ENCODE measurements at places on chromosomes 12 and 14.

DNA sequence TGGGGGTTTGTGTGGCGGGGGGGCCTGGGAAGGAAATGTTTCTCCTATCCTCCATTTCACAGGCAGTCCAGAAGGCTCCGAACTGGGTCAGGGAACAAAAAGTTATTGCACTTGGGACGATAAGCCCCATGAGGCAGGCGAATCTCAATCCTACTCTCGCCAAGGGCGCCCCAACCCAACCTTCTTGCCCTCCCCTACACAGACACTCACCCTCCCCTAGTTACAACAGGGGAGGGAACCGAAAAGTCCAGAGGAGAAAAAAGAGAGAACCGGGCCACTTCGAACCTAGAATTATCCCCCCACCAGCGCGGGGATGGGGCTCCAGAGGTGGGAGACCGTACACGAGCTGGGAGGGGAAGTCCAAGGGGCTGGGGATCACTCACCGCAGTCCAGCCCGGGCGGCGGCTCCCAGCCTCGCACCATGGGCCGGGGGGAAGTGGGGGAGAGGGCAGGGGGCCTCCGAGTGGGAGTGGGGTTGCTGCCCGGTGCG lies 357 bp downstream of the HOMEZ start:
- DNase-seq = no peak

GRCh38 chr12:128810182-128811127 lies 13.3 kb downstream of the SLC15A4 start:
- DNase-seq = no peak

DNA sequence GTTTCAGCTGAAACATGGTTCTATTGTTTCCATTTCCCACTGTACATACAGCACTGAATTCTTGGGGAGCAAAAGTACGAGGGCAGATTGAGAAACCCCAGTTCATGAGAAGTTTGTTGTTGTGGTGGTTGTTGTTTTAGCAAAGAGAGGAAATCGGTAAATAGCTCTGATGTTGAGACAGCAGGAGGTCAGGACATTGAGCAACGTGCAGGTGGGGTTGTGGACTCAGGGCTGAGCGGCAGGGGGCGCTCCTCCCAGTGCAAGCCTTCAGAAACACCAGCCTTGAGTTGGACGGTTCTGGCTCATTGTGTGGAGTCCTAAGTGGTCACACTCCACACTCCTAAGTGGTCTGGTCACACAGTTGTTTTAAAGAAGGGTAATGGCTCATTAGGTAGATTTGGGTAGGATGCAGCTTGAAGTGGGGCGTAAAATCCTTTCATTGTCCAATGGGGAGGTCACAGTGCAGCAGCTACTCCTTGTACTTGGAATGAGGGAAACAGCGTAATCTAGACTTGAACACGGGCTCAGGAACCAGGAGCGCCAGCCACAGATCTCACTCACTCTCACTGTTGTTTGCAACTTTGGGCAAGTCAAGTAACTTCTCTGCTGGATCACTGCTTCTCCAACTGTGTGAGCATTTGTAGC lies 14.5 kb upstream of the PWP1 start:
- no peak for DNase-seq

DNA sequence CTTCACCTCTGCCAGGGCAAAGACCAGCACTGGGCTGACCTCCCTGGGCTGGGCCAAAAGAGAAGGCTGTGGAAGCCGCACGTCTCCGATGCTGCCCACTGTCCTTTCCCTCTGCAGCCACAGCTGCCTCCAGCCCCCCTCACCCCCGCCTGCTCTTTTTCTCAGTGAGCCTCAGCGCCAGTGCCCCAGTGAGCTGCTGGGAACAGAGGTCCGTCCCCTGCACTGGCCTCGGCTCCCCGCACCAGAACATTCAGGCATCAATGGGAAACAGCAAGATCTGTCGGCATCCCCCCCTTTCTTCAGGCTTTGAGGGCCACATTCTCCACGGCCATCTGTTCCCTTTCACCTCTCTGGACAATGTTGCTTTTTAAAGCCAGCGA lies 398.1 kb downstream of the ZFP36L1 start:
- no peak for DNase-seq

DNA sequence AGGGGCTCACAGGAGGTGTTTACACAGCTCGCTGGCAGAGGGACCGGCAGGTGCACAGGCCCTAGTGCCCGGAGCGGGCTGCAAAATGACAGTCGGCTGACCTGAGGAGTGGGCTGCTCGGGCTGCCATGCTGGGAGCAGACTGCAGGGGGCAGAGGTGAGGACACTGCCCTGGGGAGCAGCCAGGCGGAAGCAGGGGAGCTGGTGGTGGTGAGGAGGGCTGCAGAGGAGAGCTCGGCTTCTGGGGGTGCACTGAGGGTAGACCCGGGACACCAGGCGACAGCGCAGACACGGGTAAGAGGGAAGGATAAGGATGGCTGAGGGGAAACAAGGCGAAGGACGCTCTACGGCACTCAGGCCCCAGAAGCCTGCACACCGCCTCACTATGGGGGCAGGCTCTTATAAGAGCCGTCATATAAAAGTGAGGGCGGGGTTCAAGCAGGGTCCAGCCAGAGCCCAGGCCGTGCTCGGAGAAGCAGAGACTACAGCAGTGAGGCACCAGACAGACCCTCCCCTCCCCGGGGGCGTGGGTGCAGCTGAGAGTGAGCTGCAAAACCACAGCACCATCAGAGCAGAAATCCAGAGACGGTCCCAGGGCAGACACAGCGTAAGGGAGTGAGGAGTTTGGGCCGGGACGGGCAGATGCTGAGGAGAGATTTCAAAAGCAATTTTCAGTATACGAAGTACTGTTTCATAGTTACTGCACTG lies 62.5 kb downstream of the CCDC88C start:
- DNase-seq = no peak

DNA sequence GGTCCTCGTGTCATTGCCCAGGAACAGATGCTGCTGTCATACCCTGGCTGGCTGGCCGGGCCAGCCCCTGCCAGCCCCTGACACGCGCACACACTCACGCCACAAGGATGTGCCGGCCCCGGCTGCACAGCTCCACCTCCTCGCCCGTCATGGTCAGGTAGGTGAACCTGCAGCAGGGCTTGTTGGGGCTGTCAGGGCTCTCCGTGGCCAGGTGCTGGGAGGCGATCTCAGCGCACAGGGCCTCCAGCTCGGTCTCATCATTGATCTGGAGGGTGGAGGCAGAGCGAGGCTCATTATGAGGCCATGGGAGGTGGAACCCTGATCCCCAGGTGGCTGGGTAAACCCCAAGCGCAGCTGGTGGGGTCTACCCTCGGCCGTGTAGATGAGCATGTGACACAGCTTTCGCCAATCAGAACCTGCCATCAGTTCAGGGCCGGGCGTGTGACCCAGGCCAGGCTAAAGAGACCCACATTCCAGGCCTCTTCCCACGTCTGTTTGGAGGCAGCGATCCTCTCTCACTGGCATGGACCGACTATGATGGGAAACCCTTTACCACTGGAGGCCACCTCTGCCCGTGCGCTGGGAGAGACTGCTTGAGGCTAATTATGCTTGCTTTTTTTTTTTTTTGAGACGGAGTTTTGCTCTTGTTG lies 38.8 kb downstream of the TRAFD1 start:
- DNase-seq = no peak
